COR-L47 (cell line): ENCODE measurements at places on chromosomes 7 and 10.

DNA sequence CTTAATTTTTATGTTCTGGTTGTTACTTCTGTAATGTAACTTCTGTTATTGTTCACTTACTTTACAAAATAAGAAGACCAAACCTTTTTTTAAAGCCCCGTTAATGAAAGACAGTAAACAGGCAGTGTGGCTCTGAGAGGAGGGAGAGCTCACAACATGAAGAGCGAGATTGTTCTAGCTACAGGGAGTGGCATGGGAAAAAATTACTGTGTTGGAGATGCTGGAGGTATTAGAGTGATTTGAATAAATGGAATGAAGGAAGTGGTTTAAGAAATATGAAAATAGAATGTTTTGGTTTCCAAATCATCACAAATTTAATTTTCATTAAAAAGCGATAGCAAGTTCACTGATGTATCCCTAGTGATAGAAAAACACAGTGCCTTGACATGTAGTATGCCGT lies 31.8 kb downstream of the REEP3 start:
- DNase-seq = no peak

- DNase-seq = no peak
Measured at GRCh38 chr7:151793991-151794507, 82.9 kb downstream of the PRKAG2 start.

DNA sequence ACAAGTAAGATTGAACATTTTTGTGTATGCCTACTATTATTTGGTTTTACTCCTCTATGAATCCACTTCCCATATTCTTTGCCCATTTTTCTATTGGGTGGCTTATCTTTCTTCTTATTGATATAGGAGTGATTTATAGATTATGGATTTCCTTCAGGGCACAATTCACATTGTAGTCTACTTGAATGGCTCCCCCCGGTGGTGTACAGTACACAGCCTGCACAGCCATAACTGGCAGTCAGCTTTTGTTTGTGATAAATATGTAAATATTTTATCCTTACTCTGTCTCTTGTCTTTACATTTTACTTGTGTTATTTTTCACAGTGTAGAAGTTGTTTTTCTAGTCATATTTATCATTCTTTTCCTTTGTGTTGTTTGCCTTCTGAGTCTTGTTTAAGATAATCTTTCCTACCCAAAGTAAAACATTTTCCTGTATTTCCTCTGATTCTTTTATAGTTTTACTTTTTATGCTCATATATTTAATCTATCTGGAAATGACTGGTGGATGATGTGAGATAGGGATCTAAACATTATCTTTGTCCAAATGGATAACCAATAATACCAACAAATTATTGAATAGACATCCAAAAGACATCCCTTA lies 23.9 kb upstream of the CALD1 start:
- no peak for DNase-seq

DNA sequence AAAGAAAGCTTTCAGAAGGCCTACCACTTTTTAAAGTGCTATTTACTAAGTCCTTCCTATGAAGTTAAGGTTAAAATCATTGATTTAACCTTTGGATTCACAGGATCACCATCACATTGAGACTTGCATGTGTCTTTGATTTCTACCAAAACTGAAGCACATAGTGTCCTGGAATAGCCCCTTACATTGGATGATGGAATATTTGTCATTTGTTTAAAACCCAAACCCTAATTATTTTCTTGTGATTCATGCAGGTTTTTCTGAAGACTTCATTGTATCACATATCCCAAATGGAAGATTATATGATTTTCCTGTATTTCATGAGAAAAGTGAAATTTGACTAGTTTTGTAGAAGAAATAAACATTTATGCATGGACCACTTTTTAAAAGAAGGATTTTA lies 3.3 kb downstream of the SEMA3A start:
- no peak for DNase-seq

DNA sequence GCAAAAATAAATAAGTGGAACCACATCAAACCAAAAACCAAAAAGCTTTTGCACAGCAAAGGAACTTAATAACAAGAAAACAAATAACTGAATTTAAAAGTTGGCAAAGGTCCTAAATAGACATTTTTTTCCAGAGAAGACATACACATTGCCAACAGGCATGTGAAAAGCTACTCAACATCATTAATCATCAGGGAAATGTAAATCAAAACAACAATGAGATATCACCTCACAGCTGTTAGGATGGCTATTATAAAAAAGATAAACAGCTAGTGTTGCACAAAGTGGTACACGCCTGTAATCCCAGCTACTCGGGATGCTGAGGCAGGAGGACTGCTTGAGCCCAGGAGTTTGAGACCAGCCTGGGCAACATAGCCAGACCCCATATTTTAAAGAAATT lies 2.2 kb upstream of the SUN3 start:
- DNase-seq = peak; percentile 10

- DNase-seq = no peak
Measured at GRCh38 chr7:117808910-117809705, 64.1 kb downstream of the CTTNBP2 start.

GRCh38 chr7:954330-955238 lies at the start of gene ADAP1:
Gene ADAP1, minus strand, starts transcription at chr7:954680. Its CDS starts 203 bp downstream, at chr7:954477.
- peak; percentile 49 for DNase-seq

- peak; percentile 62 for DNase-seq
Measured at GRCh38 chr10:5043716-5044115, 40.1 kb upstream of the AKR1C2 start.

GRCh38 chr10:3476186-3476585 lies 303.6 kb upstream of the PITRM1 start:
- no peak for DNase-seq

DNA sequence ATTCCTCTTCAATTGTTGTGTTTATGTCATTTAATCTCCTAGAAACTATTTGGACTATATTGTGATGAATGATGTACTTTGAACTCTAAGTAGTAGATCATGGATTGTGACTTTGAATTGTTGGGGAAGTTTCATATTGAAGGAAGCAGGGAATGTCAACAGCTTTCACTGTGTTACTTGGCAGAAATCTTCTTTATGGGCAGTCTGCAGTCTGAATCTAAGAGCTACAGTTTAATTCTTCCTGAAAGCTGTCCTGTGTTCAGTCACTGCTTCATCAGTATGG lies 91.6 kb downstream of the PPP1R9A start:
- no peak for DNase-seq

GRCh38 chr10:53434413-53434812 lies 661.8 kb upstream of the MBL2 start:
- no peak for DNase-seq

- no peak for DNase-seq
Measured at GRCh38 chr7:32253299-32253698, 183.1 kb upstream of the PDE1C start.

- no peak for DNase-seq
Measured at GRCh38 chr10:95306318-95306650, 15.5 kb upstream of the PDLIM1 start.

GRCh38 chr10:121221991-121222390 lies 370.8 kb downstream of the WDR11 start:
- DNase-seq = no peak

- no peak for DNase-seq
Measured at GRCh38 chr7:102287111-102287980, 678 bp downstream of the SH2B2 start.

DNA sequence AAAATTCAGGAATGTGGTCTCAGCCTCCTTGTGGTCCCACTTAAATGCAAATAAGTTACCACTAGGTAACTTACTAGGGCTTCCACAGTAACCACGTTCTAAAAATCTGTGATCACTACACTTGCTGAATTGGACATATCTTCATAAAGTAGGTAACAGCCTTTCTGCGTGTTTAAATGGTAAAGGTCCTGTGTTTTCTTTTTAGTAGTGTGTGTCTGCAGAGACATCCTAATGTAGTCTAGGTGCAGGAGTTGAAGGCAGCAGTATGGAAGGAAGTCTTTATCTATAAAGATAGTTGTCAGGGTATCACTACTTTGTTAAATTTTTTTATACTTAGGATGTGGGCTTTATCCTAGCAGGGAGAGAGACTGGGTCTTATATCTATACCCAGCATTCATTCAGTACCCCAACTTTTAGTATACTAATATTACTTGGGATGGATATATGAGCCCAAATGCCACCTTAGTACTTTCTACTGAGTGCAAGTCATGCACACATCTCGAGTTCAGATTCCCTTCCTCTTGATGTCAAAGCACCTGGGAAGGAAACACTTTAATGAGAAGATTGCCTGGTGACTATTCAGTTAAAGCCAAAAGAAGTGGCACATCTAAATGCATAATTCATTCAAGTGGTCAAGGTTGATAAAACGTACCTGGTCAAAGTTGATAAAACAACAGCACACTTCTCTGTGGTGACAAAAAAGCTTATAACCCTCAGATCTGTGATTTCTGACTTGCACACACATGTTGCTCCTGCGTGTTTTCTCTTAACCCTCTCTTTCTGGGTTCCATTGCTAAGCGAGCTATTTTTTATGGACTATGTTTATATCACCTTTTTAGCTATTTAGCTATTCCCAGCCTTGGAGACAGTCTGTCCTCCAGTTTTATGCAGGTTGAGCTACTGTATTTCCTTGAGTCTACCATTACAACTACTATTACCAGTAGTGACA lies 281.1 kb upstream of the DKK1 start:
- DNase-seq = no peak

DNA sequence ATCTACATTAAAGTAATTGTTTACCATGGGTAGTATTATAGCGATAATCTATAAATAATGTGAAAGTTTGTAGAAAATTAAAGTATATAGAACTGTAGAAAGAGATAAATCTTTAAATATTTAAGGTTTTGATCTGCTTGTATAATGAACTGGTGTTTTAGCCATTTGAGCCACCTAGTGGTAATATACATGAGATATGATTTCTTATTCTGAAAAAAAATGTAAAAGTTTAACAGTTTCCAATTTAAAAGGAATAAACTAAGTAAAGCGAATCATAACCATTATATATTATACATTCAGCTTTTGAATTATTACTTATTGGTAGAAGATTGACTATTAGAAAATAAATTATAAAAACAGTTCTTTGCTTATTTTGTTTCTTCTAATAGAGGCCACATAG lies 91.2 kb downstream of the OTUD1 start:
- no peak for DNase-seq

- DNase-seq = no peak
Measured at GRCh38 chr10:106874604-106874889, 290.0 kb downstream of the SORCS1 start.

GRCh38 chr10:17200001-17200911 lies 1.2 kb downstream of the TRDMT1 start:
- DNase-seq = no peak

- no peak for DNase-seq
Measured at GRCh38 chr10:94205396-94205831, 157.3 kb downstream of the NOC3L start.

DNA sequence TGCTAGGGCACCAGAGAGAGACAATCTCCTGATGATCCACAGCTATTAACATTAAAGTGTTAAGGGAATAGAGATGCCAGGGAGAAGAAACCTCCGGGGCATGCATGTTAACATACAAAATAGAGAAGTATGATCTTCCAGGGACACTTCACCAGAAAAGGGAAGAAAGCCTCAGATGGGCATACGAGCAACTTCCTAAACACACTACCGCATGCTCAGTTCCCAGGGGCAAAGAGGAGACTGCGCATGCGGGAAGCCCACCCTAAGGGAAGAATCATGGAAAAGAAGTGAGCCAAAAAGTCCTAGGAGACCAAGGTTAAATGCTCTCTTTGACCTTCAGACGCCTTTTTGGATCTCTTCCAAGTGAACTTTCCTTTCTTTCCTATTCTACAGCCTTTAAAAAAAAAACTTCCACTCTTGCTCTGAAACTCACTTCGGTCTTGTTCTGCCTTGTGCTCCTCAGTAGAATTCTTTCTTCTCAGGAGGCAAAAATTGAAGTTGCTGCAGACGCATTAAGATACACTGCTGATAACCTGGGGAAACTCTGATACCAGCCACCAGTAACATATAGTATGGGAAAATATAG lies 1211.3 kb downstream of the REEP3 start:
- DNase-seq = no peak

DNA sequence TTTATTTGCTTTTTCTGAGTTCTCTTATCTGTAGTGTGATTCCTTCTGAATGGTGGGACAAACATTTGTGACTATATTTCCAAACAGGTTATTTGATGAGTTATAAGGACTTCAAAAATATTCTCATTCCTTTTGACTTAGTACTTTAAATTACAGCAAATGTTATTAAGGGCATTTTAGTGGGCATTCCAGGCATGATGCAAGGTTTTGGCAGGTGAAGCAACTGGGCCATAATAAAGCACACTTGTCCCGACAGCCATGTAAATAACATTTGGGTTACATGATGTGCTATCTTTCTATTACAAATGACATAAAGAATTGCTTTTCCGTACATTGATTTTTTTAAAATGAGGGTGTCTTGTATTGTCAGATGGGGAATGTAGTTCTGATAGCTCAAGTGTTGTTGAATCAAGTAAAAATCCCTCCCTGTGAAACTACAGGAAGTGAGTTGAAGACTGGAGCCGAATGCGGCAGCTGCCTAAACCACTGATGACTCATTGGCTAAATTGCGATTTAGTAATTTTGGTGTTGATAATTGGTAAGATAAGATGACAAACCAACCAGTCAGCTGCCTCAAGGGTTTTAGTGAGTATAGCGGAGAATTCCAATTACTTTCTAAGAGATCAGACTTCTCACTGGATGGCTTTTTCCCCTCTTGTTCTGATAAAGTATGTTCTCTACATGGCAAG lies 231.3 kb upstream of the NPY start:
- DNase-seq = peak; percentile 47

- no peak for DNase-seq
Measured at GRCh38 chr10:26931223-26931622, 70.5 kb upstream of the ABI1 start.

DNA sequence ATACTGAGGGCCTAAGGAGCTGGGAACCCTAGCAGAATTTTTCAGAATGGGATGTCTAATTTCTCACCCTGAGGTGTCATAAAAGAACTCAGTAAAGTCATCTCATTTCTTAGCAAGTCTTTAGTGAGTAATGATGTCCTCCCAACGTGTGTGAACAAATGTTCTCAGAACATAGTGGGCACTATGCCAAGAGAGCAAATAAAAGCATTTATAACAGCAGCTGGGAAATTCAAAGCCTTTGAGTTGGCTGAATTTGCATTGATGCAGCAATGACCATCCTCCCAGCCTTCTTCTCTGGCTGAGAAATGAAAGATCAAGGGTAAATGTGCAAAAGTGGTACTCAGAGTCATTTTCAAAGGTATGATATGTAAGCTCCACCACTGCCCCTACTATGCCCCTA lies 109.4 kb downstream of the FAM107B start:
- DNase-seq = peak; percentile 61

DNA sequence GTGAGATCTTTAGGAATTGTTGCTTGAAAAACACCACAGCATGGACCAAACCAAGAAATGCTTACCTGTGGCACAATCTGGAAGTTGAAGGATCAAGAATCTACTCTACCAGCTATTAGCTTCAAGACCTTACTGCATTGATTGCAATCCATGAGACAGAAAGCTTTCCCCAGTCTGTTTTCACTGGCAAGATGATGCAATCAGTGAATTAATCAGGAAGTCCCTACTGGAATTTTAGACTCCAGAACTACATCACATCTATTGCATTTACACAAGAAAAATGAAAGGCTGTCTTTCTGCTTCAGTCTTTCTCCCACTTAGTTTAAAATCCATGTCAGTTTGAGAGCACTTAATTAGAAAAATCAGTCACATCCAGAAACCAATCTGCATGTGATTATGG lies 191.7 kb downstream of the TFEC start:
- no peak for DNase-seq
